ENCODE measurements at places on chromosomes 5 and 9.

GRCh38 chr9:133333011-133333410, 3.0 kb downstream of the SURF6 start:
- H3K36me3 ChIP-seq, result peaks cover 34% of the 10 kb centered on the region
- peaks cover 29% of the 10 kb centered on the region for H3K4me1 ChIP-seq
- DNase-seq, result no peak
- no peaks in the 10 kb centered on the region for H3K27me3 ChIP-seq

GRCh38 chr5:10537624-10538023, 26.2 kb upstream of the ANKRD33B start:
- peaks cover 15% of the 10 kb centered on the region for H3K4me1 ChIP-seq
- no peak for DNase-seq
- H3K4me3 ChIP-seq, result no peak overlapping the region
- peaks cover 3% of the 10 kb centered on the region for H3K27me3 ChIP-seq
- no peaks in the 10 kb centered on the region for H3K36me3 ChIP-seq

- H3K4me3 ChIP-seq, result no peak overlapping the region
- no peak overlapping the region for H3K27ac ChIP-seq
- no peak for DNase-seq
- H3K4me1 ChIP-seq, result no peaks in the 10 kb centered on the region
These were observed 40.0 kb upstream of the ORM1 start for GRCh38 chr9:114282926-114283325.

DNA sequence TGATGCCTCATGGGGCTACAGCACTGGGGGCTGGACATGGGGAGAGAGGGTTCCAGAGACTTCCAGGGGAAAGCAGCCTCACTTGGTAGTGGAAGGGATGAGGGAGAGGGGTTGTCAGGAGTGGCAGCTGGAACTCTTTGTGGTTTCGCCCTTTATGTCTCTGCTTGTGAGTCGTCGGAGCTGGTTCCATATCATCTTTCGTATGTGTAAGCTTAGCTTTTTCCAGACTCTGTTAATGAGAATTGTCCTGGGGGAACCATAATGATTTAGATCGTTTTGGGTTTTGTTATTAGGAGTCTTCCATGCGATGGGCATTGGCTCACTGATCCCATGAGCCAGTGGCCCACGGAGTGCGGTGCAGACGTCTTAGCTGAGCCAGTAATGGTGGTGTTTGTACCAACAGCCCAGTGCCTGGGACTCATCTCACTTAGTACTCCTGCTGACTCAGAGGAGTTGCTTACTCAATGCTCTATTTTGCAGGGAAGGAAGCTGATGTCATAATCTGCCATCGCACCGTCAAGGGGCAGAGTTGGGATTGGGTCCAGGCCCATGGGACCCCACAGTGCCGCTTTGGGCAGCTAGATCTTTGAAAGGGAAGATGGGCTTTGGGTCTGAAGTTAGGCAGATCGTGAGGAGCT, 48.5 kb downstream of the NEK6 start:
- no peak overlapping the region for H3K27ac ChIP-seq
- H3K36me3 ChIP-seq, result no peaks in the 10 kb centered on the region
- H3K27me3 ChIP-seq, result no peaks in the 10 kb centered on the region
- no peak for DNase-seq

DNA sequence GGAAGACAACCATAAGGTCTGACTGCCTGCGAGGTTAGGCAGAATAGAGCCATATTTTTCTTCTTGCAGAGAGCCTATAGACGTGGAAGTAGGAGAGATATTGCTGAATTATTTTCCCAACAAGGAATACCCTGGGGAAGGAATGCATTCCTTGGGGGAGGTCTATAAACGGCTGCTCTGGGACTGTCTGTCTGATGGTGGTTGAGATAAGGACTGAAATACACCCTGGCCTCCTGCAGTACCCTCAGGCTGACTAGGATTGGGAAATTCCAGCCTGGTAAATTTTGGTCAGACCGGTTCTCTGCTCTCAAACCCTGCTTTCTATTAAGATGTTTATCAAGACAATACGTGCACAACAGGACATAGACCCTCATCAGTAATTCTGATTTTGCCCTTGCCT, 617.5 kb upstream of the GRIN3A start:
- no peak overlapping the region for H3K27ac ChIP-seq
- H3K4me1 ChIP-seq, result no peaks in the 10 kb centered on the region
- no peaks in the 10 kb centered on the region for H3K27me3 ChIP-seq
- H3K36me3 ChIP-seq, result no peaks in the 10 kb centered on the region
- H3K4me3 ChIP-seq, result no peak overlapping the region

DNA sequence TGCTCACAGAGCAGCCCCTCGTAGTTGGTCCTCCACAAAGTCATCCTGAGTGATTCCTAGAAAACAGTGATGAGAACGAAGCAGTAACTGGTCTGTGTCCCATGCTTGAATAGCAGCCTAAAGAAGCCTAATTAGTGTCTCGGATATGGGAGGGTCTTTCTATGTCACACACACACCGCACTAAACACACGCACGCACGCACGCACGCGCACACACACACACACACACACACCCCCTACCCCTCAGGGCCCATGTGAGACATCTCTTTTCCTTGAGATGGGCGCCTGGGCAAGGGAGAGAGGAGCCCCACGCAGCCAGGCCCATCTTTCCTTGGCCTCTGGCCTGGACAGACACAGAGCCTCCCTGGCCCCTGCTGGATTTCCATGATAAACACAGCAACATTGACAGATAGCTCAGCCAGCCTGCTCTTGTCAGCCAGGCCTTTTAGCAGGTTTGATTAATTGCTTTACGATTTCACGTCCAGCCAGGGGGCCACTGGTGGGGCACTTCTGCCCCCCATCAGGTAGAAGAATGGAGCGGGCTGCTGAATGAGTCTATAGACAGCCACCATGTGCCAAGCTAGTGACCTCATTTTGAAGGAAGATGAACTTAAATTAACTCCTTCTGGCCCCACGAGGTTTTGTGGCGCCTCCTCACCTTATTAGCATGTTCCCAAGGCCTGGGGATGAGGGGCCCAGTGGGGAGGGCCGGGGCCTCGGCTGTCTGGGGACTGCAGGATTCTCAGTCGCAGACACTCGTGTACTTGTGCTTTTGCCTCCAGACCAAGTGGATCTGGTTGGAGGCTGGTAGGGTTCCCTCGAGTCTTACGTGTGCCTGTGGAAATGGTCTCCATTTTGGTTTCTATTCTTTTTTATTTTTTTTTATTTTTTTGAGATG, 36.2 kb upstream of the PRDM12 start:
- no peak overlapping the region for H3K27ac ChIP-seq
- H3K27me3 ChIP-seq, result no peaks in the 10 kb centered on the region
- H3K36me3 ChIP-seq, result peaks cover 63% of the 10 kb centered on the region
- no peak for DNase-seq
- H3K4me3 ChIP-seq, result no peak overlapping the region

GRCh38 chr9:37340961-37341360, 81.5 kb upstream of the GRHPR start:
- H3K27me3 ChIP-seq, result no peaks in the 10 kb centered on the region
- H3K4me3 ChIP-seq, result no peak overlapping the region
- no peak overlapping the region for H3K27ac ChIP-seq
- no peaks in the 10 kb centered on the region for H3K4me1 ChIP-seq

DNA sequence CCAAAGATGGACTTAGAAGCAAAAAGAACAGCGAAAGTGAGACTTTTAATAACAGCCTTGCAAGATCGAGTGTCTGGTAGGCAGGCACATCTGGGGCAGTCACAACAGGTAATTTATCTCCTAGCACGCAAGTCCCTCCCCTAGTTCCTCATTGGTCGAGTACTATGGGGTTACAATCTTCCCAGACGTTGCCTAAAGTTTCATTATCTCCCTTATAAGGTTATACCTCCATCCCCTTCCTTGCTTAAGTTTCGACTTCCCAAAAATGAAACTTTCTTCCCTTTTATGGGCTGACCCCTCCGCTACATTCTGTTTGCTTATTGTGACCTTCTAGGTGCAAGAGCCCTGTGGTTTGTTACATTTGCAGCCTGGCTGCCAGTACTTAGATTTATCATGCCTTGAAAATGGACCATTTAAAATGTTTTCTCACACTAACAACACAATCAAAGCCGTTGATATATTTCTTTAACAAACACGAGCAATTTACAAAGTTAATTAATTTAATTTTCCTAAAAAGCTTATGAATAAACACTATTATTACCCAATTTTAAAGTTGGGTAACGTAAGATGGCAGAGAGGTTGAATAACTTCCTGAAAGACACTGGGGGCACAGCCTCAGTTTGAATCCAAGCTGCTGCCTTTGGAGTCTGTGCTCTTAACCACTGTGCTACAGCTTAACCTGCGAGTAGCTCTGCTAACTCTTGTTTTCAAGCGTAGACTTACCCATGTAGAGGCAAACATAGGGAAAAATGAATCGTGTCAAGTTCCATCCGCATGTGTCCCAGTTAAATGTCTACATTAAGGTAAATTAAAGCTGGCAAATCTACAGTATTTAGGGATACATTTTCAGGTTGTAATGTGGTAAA, 91.7 kb downstream of the EDIL3 start:
- no peak overlapping the region for H3K4me3 ChIP-seq
- no peaks in the 10 kb centered on the region for H3K4me1 ChIP-seq
- no peaks in the 10 kb centered on the region for H3K36me3 ChIP-seq
- DNase-seq, result no peak
- no peaks in the 10 kb centered on the region for H3K27me3 ChIP-seq
- H3K27ac ChIP-seq, result no peak overlapping the region

DNA sequence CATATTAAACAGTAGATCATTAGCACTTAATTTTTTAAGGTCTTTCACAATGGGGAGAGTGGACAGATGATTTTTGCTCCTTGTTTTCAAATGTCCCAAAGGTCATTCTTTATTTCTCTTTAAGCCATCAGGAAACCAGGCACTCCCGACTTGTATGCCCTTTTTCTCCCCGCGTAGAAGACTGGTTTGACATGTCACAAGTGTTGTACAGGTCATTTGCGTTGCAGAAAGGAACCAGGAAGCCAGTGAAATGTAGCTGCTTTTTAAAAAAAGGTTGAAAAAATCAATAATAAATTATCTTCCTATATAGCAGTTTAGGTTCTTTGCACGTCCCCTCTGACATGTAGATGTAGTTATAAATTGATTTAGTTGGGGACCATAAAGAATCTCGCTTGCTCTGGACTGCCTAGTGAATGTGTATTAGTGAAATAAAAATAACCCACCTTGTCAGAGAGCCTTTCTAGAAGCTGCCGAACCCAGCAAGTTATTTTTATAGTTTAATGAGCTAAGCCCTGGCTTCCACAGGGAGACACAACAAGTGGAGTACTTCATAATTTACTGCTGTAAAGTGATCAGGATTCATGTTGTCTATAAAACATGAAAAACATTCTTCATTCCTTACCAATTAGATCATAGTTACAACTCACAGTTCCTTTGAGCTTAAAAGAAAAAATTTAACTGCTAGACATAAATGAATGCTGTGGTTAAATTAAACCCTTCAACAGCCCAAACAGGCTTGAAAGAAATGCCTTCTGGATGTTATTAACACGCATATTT, 404.6 kb downstream of the CSNK1G3 start:
- DNase-seq, result no peak
- H3K27me3 ChIP-seq, result no peaks in the 10 kb centered on the region
- H3K36me3 ChIP-seq, result no peaks in the 10 kb centered on the region
- no peak overlapping the region for H3K27ac ChIP-seq
- H3K4me3 ChIP-seq, result no peak overlapping the region

DNA sequence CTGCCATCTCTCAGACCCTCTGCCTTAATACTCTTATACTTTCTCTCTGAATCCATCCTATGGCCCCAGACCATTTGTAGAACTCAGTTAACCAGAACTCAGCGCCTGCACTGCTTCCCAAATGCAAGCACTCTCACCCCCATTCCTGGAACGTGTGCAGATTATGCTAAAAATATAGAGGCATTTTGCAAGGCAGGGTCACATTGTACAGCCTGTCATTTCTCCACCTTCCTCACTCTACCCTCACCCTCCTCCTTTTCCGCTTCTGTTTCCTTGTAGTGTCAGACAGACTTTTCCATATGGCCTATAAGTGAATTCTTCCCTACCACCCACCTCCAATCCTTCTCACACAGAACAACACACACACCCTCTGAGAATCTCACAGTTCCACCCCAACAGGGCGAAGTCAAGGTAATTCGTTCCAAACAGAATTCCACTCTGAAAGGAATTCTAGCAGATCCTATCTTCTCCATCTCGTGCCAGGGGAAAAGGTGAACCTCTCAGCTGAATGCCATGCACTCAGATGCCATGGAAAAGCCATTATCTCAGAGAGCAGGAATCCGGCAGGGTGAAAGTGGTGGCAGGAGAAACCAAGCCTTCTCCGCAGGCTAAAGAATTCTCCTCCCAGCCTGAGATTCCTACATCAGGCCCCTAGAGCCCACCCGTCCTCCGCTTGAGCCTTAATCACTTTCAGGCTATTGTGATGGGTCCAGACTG, 25.3 kb downstream of the GGTA1 start:
- H3K27me3 ChIP-seq, result no peaks in the 10 kb centered on the region
- H3K4me1 ChIP-seq, result no peaks in the 10 kb centered on the region
- no peak overlapping the region for H3K27ac ChIP-seq
- DNase-seq, result no peak

DNA sequence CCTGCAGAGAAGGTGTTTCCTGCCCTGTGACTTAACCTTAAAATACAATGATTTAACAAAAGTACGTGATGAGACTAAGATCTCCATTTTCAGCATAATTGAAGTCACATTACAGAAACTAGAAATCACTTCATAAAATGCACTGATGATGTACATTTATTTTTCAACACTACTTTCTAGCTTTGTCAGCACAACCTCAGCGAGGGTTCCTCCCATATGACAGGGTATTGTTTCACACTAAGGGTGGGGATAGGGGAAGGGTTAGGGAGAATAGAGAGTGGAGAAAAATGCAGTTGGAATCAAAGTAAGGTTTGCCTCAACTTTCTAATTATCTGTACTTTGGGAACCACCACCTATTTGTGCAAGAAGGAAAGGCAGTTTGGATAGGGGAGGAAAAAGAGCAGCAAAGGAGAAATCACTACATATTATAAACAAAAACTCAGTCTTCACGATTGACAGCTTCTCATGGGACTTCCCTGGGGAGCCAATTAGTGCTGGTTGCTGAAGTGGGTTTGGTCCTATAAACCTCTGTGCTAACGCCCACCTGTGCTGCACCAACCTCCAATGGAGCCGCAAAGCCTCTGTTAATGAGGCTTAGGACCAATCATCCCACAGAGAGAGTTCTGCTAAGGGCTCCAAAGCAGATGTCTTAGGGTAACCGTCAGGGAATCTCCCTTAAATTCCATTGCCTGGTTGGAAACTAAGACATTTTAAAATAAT, 369.2 kb upstream of the PDE4D start:
- H3K4me3 ChIP-seq, result no peak overlapping the region
- no peak for DNase-seq
- no peaks in the 10 kb centered on the region for H3K4me1 ChIP-seq
- no peaks in the 10 kb centered on the region for H3K36me3 ChIP-seq

DNA sequence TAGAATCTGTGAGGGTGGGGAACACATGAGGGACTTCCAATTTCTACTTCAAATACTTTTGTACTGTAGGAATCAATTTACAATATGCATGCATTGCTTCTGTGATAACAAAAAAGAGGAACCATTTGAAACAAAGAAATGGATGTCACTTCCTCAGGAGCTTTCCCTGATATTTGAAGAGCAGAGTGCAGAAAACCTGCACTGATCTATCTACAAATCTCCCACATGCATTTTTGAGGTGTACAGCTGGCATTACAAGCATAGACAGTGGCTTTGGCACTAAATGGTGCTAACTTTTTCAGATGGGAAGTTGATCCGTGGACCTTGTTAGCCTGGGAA, 27.7 kb downstream of the YIPF5 start:
- no peak for DNase-seq
- H3K4me3 ChIP-seq, result no peak overlapping the region
- no peaks in the 10 kb centered on the region for H3K36me3 ChIP-seq
- no peaks in the 10 kb centered on the region for H3K27me3 ChIP-seq
- H3K27ac ChIP-seq, result no peak overlapping the region

Data from CD8-positive, alpha-beta memory T cell (primary cell).